ENCODE measurements at places on chromosomes 2 and 18.

GRCh38 chr2:43605851-43606250 is 10.0 kb upstream of the THADA start:
- DNase-seq = no peak

- DNase-seq = no peak
These were observed 333.9 kb downstream of the LPIN1 start for GRCh38 chr2:12080360-12080759.

- peak; percentile 38 for DNase-seq
These were observed 36.8 kb downstream of the MOGAT1 start for GRCh38 chr2:222708274-222708710.

DNA sequence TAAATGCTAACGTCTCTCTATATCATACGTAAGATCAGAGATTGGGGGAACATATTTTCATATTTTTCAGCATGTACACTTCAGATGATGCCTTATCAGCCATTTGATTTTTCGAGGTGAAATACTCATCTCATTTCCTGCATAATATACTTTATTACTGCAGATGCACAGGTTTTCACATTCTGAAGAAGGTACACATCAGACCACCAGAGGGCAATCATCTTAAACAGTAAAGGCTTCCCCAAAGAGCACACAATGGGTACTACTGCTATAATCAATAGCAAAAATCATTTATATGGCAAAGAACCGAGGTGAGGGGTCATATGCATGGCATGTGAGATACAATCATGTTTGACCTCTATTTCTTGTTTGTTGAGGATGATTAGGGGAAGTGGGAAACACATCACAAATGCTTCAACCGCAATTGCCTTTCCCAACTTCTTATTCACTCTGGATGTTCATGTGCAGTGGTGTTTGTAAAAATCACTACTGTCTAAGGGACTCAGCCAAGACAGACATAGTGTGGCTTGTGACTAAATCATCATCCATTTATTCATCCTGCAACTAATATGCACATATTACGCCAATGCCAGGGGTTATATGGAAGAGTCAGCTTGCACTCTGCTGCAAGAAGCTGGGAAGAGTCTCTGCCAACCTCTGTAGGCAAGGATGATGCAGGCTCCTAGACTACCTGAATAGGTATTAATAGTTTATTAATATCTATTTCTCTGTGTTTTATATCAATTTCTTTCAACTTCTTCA is 118.7 kb downstream of the EPB41L3 start:
- no peak for DNase-seq

DNA sequence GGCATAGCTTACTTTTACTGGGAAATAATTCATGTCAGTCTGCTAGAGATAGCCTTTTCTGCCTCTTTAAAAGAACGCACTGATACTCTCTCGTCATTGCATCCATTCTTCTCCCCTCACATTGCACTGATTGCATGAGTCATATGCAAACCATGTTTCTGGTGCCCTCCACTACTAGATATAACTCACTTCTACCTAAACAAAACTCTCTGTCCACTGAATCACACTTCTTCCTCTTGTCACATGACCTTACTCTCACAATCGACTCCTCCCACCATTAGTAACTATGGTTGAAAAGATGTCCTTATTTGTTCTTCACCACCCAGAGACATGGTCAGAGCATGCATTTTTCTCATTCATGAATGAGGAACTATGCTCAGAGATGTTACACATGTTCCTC is 158.0 kb downstream of the CSRNP3 start:
- DNase-seq = no peak

GRCh38 chr2:240479111-240479501 is 43.6 kb downstream of the GPC1 start:
- no peak for DNase-seq

DNA sequence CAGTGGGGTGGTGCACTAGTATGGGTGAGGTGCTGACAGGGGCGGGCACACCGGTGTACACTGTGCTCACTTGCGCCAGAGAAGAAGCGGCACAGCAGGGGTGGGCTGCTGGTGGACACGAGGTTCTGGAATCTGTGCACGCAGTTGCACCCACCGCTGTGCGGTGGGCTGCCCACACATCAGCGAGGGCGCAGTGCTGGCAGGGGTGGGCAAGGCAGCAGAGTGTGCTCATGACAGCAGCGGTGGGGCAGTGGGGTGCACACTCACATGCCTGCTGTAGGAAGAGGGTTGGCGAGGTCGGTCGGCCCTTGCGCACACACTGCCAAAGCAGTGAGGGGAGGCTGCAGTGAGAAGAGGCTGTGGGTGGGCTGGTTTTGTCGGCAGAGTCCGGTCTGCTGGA is 141.8 kb downstream of the GALNT13 start:
- no peak for DNase-seq

- DNase-seq = no peak
These were observed 28.9 kb downstream of the MYCN start for GRCh38 chr2:15969214-15969613.

DNA sequence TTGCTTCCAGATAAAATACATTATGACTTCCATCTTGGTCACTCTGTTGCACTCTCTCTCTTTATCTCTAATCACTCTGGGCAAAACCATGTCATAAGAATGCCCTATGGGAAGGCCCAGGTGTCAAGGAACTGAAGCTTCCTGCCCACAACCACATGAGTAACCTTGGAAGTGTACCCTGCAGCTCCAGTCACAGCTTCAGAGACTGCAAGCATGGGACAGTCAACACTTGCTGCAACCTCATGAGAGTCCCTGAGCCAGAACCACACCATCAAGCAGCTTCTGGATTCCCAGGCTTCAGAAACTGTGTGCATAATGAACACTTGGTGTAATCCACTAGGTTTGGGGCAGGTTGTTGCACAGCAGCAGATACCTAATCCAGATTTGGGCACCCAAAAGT is 121.1 kb upstream of the BCL2L11 start:
- DNase-seq = no peak

- peak; percentile 21 for DNase-seq
These were observed 60.0 kb downstream of the ZEB2 start for GRCh38 chr2:144459937-144460336.

DNA sequence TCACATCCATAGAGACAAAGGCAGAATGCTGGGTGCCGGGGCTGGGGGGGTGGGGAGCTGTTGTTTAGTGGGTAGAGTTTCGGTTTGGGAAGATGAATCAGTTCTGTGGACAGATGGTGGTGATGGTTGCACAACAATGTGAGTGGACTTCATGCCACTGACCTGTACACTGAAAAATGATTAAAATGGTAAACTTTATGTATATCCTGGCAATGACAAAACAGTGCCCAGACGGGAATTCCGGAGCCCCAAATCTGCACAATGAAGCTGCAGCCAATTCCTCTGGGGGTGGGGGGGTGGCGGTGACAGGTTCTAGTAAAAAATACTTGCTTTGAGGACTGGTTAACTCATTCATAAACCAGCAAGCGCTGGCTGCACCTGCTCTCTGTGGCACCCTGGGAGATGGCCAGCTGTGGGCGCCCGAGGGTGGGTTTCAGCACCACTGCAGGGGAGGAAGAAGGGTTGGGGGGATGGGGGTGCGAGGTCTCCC is 81.8 kb upstream of the HPCAL1 start:
- no peak for DNase-seq

DNA sequence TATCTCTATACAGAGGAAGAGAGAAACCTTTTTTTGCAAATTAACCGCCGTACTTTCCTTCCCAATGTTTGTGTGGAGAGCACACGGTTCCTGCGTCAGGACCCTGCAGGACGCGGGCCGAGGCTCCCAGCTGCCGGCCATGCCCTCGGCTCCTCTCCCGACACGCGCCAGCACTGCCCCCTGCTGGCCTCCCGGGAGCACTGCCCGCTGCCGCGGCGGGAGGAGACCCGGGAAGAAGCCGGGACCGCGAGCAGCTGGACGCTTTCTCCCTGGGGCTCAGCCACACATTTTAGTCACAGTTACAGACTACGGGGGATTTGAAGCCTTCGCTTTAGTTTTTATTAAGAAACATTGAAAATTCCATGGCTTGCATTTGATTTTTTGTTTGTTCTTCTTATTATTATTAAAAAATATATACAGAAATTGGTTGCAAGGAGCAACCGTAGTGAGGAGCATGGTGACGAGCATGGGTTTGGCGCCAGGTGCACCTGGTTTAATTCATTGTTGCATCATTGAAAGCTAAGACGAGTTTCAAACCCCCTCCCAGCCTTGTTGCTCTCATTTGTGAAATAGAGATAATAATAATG is 401.2 kb downstream of the GALR1 start:
- no peak for DNase-seq

DNA sequence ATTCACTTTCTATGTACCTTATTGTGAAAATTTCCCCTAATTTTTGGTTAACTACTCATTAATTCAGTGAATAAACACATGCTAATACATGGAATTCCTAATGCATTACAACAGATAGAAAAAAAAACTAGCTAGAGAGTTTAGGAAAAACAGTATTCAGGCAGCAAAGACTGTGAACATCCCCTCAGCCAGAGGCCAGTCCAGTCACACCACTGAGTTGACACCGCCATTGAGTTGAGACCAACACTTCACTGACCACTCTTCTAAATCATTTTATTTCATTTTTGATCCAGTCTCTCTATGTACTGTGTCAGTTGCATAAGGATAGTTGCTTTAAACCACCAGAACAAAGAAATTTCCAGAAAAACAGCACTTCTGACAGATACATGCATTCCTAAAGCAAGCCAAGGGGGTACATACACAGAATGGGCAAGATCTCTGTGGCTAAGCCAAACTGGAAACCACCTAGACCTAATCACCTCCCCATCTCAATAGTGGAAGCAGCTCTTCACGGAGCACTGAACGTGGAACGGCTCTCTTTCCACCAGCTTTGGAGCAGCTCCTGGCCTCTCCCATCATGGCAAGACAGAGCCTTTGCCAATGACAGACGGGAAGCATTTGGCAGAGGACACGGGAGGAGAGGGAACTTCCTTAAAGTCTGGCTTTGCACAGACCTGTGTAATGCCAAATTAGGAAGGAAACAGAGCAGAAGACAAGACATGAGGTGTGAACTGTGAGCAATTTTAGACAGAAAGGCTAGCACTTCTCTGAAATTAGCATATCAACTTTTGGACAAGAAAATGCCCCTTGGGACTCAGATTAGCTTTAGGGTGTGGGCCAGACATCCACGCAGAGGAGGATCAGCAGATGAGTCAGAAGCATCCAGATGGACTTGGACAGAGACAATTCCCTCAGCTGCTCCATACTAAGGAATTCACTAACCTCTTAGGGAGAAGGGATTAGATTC is 36.4 kb downstream of the CACNB4 start:
- no peak for DNase-seq

DNA sequence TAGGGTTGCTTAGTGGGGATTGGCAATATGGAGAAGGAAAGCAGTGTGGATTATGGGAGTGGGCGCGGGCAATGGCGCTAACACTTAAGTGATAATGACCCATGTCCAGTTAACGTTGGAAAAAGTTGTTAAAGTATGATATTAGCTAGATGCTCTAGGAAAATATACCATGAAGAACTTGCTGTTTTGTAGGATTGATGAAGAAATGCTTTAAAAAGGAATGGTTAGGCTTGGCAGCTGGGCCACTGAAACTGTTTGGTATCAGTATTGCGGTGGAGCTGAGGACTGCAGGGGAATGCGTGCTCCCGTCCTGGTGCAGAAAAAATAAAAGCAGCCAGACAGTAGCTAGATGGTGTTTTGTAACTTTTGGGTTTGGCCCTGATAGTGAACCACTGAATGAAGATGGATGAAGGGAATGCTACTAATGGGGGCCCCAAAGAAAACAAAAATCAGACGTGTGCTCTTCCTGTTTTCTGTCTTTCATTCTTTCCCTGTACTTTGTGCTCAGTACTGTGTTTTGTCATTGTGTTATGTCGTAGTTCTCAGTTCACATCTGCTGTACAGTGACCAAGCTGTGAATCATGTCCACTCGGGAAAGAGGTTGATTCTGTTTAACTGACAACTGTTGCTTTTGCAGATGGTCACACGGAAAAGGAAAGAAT is 999 bp downstream of the INSIG2 start:
- no peak for DNase-seq

DNA sequence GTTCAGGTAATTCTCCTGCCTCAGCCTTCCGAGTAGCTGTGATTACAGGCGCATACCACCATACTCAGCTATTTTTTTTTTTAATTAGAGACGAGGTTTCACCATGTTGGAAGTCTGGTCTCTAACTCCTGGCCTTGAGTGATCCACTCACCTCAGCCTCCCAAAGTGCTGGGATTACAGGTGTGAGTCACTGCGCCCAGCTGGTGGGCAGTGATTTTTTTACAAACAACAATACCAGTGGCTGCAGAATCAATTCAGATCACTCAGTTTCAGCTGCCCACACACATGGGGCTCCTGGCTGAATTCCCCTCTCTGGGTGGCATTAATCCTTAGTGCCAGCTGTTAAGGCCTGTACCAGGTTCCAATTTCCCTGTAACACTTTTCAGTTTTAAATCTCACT is 13.3 kb upstream of the CYRIA start:
- DNase-seq = no peak

- DNase-seq = no peak
These were observed 34.8 kb downstream of the SF3B1 start for GRCh38 chr2:197399887-197400540.

- no peak for DNase-seq
These were observed 249.9 kb downstream of the PARD3B start for GRCh38 chr2:204795156-204795555.

DNA sequence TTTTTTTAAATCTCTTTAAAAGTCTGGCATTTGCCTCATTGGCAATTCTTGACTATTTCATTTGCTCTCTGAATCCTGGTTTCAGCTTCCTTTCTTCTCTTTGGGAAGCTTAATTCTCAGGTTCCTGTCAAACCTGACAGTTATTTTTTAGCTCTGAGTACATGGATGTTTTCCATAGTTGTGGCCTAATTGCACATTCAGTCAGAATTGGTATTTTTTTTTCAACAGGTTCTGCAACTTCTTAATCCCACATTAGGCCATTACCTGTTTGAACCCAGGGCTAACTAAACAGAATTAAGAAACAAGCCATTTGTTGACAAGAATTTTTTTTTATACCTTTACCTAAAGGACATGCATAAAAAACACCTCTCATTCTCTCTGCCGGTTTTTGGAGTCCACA is 338.8 kb downstream of the SETBP1 start:
- DNase-seq = no peak

DNA sequence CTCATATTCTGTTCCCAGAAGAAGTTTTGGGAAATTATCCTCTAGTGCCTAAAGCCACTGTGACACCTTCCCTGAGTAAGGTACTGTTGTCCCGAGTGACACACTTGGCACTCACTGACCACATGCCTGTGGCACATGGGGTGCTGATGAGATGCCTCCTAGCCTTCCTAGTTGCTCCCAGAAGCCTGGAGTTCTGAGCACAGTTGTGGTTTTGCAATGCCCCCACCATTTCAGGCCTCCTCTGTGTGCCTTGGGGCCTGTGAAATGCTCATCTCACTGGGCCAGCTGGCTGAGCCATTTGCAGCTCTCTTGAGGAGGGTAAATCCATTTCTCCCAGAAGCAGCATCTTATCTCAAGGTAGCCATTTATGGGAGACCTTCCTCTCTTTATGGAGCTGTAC is 91.8 kb downstream of the DGKD start:
- no peak for DNase-seq

DNA sequence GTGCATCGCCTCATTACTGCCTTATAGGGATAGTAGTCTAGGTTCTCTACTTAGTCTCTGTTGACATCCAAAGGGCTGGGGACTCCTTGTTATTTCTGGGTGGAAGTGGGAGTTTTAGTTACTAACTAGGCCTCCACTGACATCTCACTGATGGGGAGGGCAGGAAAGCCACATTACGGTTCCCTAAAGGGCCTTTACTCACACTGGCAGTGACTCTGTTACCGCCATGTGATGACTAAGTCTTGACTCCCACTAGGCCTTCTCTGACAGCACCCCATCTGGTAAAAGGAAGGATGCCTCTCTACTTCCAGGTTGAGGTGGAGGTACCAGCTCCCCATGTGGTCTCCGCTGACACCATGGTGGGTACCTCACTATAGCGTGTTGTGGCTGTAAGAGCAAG is 14.0 kb upstream of the BCL2L11 start:
- DNase-seq = no peak
